Fibroblast of skin of left biceps (primary cell): ENCODE measurements at places on chromosomes 2 and 18.

DNA sequence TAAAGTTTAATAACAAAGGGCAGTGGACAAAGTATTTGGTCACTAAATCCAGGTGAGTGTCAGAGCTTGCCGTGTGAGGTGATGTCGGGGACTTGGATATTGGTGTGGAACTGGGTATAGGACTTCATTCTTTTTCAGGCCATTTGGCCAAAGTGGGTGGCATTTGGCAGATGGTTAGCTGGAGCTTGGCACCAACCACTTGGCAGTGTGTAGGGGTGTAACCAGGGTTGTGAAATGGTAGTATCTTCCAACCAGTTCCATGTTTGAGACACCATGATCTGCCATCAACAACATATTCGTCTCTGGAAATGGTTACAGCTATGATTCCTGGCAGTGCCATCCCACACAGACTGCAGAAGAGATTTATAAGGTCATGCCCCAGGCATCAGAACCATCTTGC lies 113.9 kb downstream of the CCDC85A start:
- DNase-seq: no peak

DNA sequence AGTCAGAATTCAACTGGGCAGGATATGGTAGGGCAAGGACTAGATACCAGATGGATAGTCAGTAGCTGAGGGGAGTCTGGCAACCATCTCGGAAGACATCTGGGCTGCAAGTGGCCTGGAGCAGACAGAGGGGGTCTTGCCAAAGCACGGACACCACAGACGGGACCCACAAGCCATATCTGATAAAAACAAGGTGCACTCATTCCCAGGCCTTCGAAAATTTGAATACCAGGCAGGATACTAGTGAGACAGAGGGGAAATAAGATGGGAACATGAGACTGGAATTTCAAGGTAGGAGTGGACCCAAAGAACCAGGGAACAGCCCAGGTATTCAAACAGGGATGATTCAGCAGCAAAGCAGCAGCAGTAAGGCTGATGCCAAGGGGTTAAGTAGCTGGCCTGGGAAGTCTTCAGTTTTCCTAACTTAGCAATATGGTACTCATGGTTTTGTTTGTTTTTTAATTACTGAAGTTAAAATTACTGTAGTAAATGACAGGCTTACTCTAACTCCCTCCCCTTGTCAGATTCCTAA lies 144.9 kb upstream of the NCKAP5 start:
- no peak for DNase-seq

- no peak for DNase-seq
Measured at GRCh38 chr2:11872247-11872947, 126.0 kb downstream of the LPIN1 start.

DNA sequence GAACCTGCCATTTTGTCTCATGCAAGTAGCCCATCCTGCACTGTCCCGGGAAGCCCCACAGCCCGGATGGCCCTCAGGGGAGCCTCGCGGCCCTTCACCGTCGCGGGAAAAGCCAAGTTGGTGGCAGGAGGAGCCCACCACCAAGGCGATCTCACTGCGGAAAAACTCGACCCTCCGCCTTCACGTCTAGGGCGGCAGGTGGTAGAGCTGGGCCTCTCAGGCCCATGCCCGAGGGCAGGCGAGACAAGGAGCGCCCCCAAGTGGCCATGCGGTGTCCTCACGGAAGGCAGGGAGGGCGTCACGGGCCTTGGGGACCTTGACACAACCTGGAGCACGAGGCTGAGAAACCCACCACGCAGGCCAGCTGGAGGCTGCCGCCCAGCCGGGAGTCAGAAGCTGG lies 34.8 kb upstream of the SKA1 start:
- DNase-seq: no peak

GRCh38 chr2:38549071-38549704 lies 53.5 kb downstream of the HNRNPLL start:
- no peak for DNase-seq

GRCh38 chr2:240320204-240320993 lies 115.1 kb upstream of the GPC1 start:
- DNase-seq: no peak

- DNase-seq: peak; percentile 48
Measured at GRCh38 chr18:49225160-49225559, 235.3 kb downstream of the DYM start.

GRCh38 chr2:135925571-135925970 lies 49.3 kb upstream of the MCM6 start:
- DNase-seq: no peak

DNA sequence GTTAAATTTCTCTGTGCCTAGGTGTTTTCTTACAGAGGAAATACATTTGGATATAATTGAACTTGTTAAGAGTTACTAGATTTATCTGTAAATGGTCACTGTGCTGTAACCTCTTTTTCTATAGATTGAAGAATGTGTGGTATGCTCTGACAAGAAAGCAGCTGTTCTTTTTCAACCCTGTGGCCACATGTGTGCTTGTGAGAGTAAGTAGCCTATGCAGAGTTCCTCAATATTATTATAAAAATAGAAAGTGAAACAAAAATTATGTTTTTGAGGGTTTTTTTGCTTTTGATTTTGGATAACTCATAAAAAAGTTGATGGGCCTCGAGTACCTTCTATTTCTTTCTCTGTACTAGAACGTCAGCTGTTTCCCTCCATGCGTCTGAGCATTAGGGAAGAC lies 112.4 kb downstream of the MIB1 start:
- peak; percentile 18 for DNase-seq

DNA sequence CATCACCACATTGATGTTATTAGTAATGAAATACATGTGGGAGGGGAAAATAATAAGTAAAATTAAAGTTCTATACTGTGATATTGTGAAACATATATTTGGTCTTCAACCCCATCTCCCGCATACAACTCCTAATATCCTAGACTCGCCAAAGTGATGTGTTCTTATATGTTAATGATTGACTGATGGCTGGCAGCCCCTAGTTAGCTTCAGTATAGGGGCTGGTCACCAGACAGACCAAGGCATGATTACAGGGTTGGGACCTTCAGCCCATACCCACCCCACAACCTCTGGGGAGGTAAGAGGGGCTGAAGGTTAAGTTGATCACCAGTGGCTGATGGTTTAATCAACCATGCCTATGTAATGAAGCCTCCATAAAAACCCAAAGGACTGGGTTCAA lies 28.1 kb upstream of the MREG start:
- DNase-seq: no peak

DNA sequence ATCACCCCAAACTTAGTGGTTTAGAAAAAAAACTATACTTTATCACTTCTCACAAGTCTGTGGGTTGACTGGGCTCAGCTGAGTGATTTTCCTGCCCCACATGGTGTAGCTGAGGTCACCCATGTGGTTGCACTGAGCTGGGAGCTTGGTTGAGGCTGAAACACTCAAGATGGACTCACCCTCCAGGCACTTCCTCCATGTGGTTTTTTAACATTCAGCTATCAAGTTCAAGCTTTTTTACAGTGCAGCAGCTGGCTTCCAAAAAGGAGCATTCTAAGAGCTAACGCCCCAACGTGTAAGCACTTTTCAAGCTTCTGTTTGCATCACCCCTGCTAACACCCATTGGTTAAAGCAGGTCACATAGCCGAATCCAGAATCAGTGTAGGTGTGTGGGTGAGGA lies 105.9 kb upstream of the CREB1 start:
- DNase-seq: peak; percentile 76

- peak; percentile 86 for DNase-seq
Measured at GRCh38 chr2:47076586-47077441, 78.3 kb downstream of the STPG4 start.

DNA sequence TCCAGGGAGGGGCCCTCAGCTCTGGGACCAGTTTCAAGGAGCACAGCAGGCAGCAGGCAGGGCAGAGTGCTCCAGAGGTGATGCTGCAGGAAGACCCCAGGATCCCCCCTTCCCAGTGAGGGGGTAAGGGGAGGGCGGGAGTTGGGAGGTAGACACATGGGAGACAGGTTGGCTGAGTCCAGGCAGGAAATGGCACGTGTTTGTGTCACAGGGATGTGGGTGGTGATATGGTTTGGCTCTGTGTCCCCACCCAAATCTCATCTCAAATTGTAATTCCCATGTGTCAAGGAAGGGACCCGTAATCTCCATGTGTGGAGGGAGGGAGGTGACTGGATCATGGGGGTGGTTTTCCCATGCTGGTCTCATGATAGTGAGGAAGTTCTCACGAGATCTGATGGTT lies 25.2 kb upstream of the OTOS start:
- no peak for DNase-seq

GRCh38 chr2:130327703-130328527 lies 14.8 kb upstream of the IMP4 start:
- peak; percentile 21 for DNase-seq

GRCh38 chr2:121969166-121969565 lies 213.7 kb downstream of the TSN start:
- no peak for DNase-seq

DNA sequence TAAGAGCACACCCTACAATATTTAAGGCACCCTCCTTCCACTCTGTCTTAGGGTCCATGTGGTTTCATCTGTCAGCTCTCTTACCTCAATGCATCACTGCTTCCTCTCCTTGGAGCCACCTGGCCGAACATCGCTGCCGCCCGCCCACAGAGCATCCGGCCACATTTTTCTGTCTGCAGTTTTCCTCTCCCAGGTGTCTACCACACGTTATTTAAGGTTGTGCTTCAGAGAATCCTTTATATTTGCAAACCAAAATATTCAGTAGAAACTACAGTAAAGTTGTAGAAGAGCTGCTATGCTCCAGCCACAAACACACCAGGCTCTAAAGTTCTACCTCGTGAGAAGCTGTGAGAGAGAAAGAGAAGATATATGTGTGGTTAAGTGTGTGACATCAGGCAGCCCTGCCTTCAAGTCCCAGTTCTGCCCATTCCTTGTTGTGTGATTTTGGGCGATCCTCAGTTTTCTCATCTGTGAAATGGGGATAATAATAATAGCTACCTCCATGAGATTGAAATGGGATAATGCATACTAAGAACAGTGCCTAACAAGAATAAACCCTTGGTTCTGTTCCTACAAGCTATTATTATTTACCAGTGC lies 4.9 kb upstream of the STK17B start:
- no peak for DNase-seq

DNA sequence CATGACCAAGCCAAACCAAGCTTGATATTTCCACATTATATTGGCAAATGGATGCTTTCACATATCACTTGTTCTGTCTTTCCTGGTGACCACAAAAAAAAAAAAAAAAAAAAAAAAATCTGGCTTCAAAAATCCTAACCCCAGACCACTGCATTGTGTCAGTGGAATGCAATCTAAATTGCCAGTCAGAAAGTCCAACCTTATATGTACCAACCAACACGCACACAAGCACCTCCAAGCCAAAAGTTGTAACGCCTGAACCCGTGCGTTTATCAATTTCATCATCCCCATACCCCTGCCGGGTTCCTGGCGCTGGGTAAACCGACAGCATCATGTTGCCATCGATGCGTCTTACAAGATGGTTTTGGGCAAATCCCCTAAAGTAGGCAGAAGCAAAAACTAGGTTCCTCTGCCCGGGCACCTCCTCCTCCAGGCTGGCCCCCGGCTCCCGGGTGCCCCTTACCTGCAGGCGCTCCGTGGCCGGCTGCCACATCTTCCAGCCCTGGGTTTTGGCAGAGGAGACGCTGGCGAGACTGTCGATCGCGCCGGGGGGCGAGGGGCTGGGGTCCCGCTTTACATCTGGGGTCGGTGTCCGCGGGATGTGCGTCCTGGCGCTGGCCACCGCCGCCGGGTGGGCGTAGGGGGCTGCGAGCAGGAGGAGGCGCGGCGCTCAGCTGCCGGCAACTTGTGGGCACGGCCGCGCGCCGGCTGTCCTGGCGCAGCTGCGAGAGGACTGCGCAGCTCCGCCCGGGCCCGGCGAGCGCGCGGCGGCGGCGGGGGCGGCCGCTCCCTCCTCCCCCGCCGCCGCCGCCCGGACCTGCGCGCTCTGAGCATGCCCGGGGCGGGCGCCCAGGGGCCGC lies at the start of gene PID1:
Gene PID1 (minus strand): TSS at position 737 of the 860 bp plus-strand sequence. CDS start 244 bp downstream, at position 493.
- no peak for DNase-seq

DNA sequence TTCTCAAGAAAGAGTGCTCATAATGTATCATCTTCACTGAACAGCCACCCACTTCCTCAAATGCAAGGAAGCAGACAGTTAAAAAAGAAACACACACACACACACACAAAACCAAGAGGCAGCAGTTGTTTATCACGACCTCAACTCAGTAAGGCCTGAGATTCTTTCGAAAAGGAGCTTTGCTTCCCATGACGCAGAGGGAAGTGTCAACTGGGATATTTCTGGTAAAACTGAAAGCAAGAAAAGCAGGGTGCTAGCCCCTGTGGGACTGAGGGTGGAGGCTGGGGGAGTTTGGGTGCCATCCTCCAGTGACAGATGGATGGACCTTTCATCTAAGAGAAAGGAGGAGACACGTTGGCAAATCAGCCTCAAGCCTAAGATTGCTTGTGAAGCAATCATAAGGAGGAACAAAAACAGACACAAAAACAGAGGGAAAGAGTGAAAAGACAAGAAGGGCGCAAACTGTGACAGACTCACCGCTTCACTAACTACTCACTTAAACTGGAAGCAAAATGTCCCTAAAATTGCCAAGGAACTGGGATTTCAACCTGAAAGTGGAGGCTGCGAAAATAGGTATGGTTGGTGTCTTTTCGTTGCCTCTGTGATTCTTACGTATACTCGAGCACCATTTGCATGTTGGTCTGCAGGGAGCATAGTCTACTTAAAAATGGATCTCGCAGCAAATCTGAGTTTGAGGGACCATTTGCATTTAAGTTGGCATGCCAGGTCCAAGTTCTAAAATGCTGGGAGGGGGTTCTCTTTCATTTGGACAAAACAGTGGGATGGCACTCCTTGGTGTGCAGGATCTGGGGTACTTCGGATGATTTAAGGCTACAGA lies at the start of gene ARHGAP25:
Gene ARHGAP25 (plus strand): TSS at position 124 of the 838 bp plus-strand sequence. CDS start 389 bp downstream, at position 513.
- DNase-seq: no peak

GRCh38 chr2:237259201-237259600 lies 154.8 kb downstream of the COL6A3 start:
- DNase-seq: no peak

GRCh38 chr18:9032519-9032918 lies 70.0 kb upstream of the NDUFV2 start:
- DNase-seq: no peak

DNA sequence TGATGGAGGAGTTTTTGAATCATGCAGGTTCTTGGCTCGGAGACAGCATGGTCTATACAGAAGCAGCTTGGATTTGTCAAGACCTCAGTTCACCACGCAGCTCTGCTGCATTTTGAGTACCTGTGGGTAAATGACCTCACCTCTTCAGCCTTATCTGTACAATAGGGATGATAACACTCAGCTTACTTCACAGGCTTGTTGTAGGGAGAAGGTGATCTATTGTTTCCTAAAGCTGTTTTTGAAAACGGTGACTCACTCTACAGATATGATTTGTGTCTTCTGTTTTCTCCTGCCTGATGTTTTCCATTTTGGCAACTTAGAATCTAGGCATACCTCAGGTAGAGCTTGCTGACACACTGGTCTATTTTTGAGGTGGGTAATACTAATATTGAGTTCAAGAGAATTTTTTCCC lies 80.3 kb downstream of the FMNL2 start:
- no peak for DNase-seq
